RPMI7951 (cell line): ENCODE measurements at places on chromosomes 16 and 17. TPM values are rescaled to one million over a fixed set of nuclear protein-coding genes. Genes with fewer than 3 reads are reported as not detected.

- DNase-seq, result no peak
Measured at GRCh38 chr17:2693561-2694380, 17.8 kb downstream of the CLUH start.

GRCh38 chr16:7209598-7209997 is 123.0 kb upstream of the RBFOX1 start:
- peak; percentile 26 for DNase-seq

DNA sequence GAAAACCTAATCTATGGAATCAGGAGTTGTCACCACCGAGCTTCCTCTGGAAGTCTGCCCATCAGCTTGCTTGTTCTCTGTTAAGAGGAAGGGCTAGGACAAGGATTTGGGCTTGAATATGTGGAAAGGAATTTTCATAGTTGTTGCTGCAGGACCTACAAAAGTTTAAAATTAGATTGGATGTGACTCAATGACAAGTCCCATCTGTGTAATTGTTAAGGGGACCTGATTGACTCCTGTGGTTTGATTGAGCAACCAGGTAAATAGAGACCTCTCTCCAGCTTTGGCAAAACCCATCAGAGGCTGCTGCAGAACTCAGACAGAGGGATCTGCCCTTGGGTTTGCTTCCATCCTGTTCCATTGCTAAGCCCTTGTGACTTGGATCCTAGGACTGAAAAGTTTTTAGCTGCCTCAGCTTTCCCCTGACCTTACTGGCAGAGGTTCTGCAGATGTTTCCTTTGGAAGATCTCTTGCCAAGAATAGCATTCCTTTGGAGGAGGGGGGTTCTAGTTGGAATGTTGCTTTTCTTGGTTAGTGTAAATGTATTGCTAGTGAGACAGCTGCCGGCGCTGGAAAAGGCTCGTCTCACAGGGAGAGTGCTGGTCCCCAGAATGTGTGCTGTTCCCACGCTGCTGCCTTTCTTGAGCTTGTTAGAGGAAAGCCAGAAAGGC is 50.0 kb downstream of the SF3B3 start:
- DNase-seq, result peak; percentile 71

- no peak for DNase-seq
Measured at GRCh38 chr16:4360538-4361021, 9.5 kb upstream of the PAM16 start.

DNA sequence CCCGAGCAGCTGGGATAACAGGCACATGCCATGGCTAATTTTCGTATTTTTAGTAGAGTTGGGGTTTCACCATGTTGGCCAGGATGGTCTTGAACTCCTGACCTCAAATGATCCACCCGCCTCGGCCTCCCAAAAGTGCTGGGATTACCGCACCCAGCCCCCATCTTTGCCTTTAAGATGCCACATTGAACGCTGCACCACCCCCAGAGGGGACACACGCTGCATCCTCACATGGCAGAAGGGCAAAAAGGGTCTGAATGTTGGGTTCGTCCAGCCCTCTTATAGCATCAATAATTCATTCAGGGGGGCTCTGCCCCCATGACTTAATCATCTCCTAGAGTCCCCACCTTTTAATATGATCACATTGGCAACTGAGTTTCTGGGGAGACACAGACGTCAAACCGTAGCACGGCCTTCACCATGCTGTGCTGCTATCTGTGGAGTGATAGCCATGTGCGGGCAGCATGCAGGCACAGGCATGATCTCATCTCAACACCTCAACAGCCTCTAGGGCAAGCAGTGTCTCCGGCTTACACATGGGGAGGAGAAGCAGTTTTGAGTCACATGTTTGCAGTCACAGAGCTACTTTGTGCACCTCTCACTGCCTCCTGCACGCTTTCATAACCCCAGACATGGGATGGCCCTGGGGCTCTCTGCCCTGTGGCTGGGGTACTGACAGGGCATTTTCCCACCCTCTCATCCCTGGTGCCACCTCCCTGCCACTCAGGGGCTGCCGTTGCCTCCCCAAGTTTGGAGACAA is 30.0 kb downstream of the IL21R start:
- DNase-seq, result peak; percentile 78

- DNase-seq, result no peak
Measured at GRCh38 chr16:54542805-54543505, 256.4 kb upstream of the IRX3 start.

DNA sequence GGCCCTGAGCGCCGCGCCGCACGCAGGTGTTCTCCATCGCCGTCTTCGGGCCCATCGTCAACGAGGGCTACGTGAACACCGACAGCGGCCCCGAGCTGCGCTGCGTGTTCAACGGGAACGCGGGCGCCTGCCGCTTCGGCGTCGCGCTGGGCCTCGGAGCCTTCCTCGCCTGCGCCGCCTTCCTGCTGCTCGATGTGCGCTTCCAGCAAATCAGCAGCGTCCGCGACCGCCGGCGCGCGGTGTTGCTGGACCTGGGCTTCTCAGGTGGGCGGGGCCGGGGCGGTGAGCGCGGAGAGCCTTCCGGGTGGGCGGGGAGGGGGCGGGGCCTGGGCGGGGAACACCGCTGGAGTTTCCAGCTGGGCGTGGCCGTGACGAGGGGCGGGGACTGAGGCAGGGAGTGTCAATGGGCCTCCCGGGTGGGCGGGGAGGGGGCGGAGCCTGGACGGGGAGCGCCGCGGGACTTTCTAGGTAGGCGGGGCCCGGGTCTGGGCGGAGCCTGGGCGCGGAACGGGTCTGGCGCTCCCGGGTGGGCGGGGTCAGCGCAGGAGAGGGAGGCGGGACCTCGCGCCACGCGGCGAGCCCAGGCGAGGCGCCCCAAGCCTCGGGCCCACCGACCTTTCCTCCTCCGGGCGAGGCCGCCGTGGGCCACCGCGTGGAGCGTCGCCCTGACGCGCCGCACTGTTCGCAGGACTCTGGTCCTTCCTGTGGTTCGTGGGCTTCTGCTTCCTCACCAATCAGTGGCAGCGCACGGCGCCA is 2.4 kb downstream of the SYNGR3 start:
- peak; percentile 74 for DNase-seq

- DNase-seq, result no peak
Measured at GRCh38 chr16:29304251-29304650, 102.3 kb downstream of the NPIPB11 start.

DNA sequence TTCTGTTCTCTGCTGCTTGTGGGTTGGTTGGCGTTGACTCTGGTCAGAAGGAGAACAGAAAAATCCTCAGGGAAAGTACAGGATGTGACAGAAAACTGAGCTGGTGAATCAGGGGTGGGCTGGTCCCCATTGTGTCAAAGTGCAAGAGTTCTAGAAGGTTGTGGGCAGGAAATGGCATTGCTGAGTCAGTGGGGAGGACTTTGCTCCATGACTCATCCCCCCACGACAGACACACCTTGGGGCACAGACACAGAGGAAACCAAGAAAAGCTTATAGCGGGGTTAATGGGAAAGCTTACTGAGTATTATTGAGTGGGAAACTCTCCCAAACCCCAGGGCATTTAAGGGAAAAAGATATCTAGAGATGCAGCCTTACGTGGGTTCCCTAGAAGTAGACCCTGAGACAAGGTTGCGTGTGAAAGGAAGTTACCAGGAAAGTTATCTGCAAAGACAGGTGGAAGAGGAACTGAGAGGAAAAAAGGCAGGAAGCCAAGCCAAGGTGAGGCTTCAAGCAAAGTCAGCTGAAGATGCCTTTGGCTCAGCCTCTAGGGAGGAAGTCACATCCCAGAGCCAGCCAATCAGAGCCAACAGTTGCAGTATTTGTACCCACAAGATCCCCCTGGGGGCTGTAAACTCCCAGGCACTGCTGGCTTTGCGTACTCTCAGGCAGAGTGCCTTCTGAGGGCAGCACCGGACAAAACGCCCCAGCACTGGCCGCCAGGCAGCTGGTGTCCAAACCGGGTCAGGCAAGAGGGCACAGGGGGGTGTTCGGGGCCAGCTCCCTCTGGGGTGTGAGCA is 86.4 kb downstream of the FOXL1 start:
- DNase-seq, result peak; percentile 100

DNA sequence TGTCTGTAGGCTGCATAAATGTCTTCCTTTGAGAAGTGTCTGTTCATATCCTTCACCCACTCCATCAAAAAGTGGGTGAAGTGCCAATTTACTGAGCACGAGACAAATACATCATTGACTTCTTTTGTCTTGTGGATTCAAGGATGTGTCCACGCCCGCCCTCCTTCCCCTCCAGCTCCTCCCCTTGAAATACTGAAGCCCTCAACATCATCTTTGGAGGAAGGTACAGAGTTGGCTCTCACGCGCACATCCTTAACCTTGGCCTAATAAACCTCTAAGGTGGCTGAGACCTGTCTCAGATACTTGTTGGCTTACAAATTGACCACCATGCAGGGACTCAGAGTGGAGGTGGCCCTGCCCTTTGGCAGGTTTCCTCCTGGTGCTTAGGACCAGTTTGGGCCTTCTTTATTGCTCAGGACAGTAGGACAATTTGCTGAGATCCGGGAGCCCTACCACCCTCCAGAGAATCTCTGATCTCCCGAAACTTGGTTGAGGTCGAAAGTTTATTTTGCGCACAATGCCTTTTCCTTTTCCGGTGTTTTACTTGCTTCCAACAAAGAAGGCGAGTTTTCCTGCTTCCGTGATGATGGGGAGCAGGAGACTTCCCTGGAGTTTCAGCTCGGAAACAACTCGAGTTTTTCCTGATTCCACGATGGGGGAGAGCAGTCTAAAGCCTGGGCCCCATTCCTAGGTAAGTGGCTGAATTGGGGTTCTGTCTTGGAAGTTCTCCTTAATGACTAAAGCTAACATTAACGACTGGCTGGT is 14.1 kb upstream of the CDK10 start:
- DNase-seq, result no peak

DNA sequence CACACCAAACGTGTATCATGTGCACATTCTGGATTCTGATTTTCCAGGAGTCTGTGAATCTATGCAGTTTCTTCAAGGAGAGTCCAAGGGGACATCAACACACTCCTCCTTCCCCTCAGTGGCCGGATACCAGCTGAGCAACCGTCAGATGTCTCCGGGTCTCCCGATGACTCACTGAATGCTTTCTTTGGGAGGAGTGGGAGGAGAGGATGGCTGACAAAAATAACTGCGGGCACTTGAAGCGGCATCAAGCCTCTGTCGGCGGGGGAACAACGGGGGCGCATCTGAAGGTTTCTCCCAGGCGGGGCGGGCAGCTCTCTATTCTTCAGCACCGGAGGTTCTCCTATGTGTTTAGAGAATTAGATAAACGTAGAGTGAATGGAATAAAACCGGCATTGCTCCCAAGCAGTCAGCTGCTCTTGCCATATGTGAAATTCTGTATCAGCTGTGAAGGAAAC is 24.6 kb upstream of the LRRC75A start:
- peak; percentile 82 for DNase-seq

- DNase-seq, result peak; percentile 33
Measured at GRCh38 chr16:69888005-69888590, 63.0 kb upstream of the CLEC18A start.

DNA sequence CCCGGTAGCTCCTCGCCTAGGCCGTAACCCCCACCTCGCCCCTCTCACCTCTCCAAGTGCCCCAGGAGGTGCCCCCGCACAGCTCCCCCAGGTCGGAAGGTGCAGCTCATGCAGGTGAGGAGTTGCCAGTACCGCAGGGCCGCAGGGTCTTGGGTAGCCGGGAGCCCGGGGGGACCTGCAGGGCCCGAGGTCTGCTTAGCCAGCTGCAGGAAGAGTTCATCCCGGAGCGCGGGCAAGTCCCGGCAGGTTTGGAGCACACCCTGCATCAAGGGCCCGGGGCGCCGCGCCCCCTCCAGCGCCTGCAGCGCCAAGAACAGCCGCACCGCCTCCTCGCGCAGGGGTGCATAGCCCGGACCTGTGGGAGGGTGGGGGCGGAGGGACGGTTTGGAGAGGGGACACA is 4.8 kb downstream of the PLEKHH3 start:
- DNase-seq, result no peak

DNA sequence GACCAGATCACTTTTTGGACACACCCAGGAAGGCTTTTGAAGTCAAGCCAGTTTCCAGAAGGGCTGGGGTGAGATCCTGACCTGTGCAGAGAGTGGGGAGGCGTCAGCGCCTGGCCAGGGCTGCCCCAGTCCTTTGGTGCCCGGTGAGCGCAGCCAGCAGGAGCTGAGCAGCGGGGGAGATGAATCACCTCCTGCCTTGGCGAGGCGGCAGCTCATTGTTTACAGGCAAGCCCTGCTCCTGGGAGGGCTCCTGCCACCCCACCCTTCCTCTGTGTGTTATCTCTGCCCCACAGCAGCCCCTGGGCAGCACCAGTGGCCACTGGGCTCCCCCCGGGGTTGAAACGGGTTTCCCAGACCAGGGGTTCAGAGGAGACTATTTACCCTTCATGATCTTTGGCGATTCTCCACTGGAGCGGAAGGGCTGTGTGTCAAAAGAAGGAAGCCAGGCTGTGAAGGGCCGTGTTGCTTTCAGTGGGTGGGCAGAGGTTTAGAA is 14.1 kb upstream of the ITGB4 start:
- peak; percentile 69 for DNase-seq

GRCh38 chr16:55552621-55553020 is 13.9 kb upstream of the CAPNS2 start:
- DNase-seq, result peak; percentile 70

GRCh38 chr17:46157443-46158062 is 35.7 kb downstream of the KANSL1 start:
- no peak for DNase-seq

DNA sequence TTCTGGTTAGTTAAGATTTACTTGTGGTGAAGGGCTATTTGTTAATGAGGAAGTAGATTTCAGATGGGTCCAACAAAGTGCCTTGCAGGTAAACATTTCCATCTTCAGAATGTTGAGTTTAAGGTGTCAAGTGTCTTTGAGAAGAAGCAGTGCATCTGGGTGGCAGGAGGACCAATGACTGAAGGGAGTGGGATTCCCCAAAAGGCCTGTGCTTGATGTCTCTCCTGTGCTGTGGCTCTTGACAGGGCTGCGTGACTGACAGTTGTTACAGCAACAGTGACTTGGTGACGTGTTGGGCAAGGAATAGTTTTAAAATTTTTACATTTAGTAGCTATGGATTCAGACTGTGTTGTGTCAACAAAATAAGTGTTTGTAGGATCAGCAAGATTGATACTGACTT is 149.9 kb downstream of the PHKB start:
- DNase-seq, result no peak

DNA sequence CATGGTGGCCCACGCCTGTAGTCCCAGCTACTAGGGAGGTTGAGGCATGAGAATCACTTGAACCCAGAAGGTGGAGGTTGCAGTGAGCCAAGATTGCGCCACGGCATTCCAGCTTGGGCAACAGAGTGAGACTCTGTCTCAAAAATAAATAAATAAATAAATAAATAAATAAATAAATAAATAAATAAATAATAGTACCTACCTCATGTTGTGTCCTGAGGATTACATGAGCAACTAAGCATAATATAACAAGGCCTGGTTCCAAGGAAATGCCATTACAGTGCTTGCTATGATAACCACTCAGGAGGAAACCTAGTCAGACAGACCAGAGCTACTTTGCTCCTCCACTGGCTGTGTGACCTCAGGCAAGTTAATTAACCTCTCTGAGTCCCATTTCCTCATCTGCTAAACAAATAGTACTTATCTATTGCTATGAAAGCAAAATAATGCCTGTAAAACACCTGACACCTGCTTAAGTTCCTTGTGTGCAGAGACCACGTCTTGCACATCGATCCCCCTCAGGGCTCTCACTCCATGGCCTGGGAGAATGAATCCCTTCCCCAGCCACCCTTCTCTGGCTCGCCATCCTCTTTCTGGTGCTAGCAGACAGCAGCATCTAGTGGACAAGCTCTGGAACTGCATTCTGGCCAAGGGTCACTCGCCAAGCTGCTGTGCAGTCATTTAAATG is 7.5 kb downstream of the EPOP start:
- DNase-seq, result peak; percentile 54

Gene OTOP2
- not detected in 2 replicates for total RNA-seq

Gene MT1E
- 604 and 676 TPM in 2 replicates for total RNA-seq

Gene MMP15
- 2.6 and 7.7 TPM in 2 replicates for total RNA-seq

Gene TMED6
- total RNA-seq, result not detected in 2 replicates

Gene SETD1A
- 1.1 and 1.2 TPM in 2 replicates for total RNA-seq

Gene CLEC18A
- under 0.01 and 0.10 TPM in 2 replicates for total RNA-seq

Gene CCL7
- 0.68 TPM in 1 of 2 replicates, not detected in the other for total RNA-seq

Gene TBC1D3I
- total RNA-seq, result 0.29 TPM in 1 of 2 replicates, not detected in the other

Gene NAGS
- 1.8 and 3.3 TPM in 2 replicates for total RNA-seq

Gene CTCF
- total RNA-seq, result 27.9 and 29.6 TPM in 2 replicates

Gene CD300C
- not detected in 2 replicates for total RNA-seq
